ENCODE measurements at places on chromosomes 6 and 20.

GRCh38 chr6:134936931-134937330 is 13.0 kb downstream of the ALDH8A1 start:
- DNase-seq, result no peak

DNA sequence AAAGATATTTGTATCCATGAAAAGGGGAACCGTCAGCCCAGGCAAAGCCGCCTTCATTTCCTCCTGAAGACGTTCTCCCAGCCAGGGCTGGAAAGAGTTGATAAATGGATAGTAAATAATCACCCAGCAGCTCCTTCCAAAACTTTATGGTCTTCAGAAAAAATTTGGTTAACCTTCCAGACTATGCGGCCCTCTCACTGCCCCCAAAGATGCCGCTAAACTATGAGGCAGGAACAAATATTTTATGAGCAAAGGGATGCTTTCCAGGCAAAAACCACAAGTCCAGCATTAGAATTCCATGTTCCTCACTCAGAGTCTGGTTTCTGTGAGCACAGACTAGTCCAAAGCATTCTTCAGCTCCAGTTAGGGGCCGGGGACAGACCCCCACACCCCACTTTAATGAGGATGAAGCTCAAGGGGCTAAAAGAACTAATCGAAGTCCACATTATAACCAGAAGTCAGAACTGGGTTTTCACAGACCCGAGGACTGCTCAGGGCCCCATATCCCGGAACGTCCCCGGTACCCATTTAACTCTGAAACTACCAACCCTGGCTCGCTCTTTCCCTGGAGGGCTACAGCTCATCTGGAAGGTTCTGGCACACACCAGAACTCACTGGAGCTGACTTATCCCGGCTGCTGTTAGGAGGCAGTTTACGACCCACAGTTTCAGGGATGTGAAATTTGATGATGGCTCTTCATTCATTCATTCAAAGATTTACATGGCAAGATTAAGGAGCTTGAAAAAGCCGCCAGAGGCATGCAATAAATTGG is 29.4 kb downstream of the BMP7 start:
- DNase-seq, result no peak

GRCh38 chr6:6856538-6857523 is 250.9 kb upstream of the RREB1 start:
- no peak for DNase-seq

GRCh38 chr6:34084591-34085290 is 61.1 kb downstream of the GRM4 start:
- no peak for DNase-seq

- DNase-seq, result no peak
Observed at GRCh38 chr6:2684103-2684749, 66.5 kb downstream of the MYLK4 start.

DNA sequence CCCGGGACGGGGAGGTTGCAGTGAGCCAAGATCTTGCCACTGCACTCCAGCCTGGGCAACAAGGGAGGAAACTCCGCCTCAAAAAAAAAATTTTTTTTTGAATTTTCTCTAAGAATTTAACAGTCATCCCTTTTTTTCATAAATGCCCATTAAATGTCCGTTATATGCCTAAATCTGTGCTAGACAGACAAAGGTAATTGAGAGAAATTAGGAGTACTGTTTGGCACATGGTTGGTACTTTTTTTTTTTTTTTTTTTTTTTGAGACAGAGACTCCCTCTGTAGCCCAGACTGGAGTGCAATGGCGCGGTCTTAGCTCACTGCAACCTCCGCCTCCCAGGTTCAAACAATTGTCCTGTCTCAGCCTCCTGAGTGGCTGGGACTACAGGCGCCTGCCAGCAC is 1.7 kb downstream of the PCMT1 start:
- no peak for DNase-seq

Measured in NCI-H2107 (cell line).